Stimulated activated CD8-positive, alpha-beta memory T cell treated with anti-CD3 and anti-CD28 coated beads, Interleukin-15, amount 100 ng/mL, for 24 hours (primary cell): ENCODE measurements at places on chromosomes 3 and 15.

DNA sequence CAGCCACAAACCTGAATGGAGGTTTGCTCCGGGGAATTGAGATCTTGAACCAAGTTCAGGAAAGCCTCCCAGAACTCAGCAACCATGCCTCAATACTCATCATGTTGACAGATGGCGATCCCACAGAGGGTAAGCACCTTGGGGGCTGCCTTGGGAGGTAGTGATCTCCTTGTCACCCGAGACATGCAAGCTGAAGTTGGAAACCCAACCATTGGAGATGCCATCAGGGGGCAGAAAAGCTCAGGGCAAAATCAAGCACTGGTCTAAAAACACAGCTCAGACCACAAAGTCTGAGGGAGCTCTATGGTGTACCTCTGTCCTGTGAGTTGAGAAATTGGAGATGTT lies 5.8 kb downstream of the ITIH1 start:
- no peak for DNase-seq

- no peak for DNase-seq
Observed at GRCh38 chr3:155876503-155876902, 6.1 kb downstream of the GMPS start.

DNA sequence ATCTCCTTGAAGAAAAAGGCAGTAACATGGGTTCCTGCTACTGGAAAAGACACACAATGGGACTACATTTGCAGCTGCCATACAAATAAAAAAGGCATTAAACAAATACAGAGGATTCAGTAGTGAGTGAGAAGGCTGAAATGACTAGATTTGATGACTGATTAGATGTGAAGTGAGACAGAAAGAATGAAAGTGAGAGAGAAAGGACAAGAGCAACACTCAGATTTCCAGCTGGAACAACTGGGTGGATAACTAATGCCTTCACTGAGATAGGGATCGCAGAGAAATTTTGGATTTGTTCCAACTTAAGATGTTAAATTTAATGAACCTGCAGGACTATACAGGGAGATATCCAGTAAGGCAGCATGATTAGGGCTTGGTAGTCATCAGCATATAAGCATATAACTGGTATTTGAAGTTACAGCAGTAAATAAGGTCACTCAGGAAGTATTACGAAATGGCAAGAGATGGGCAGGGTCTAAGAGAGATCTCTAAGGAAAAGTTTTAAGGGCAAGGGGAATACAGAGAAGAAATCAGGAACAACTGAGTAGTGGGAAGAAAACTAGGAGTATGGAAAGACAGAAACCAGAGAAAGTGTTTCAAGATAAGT lies 8.2 kb downstream of the OSBPL11 start:
- no peak for DNase-seq

- no peak for DNase-seq
Observed at GRCh38 chr3:193776626-193777358, 183.8 kb downstream of the OPA1 start.

GRCh38 chr3:194370753-194371152 lies 1.2 kb upstream of the LRRC15 start:
- no peak for DNase-seq

GRCh38 chr3:47022641-47023071 lies 43.2 kb downstream of the NBEAL2 start:
- DNase-seq, result no peak

DNA sequence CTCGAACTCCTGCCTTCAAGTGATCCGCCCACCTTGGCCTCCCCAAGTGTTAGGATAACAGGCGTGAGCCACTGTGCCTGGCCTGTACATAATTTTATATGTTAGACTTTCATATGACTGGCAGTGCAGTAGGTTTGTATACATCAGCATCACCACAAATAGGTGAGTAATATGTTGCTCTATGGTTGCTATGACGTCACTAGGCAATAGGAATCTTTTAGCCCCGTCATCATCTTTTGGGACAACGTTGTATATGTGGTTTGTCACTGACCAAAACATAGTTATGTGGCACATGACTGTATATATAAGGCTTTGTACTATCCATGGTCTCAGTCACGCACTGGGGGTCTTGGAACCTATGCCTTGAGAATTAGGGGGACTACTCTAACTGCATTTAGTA lies 17.0 kb upstream of the DNAJC19 start:
- DNase-seq, result no peak

DNA sequence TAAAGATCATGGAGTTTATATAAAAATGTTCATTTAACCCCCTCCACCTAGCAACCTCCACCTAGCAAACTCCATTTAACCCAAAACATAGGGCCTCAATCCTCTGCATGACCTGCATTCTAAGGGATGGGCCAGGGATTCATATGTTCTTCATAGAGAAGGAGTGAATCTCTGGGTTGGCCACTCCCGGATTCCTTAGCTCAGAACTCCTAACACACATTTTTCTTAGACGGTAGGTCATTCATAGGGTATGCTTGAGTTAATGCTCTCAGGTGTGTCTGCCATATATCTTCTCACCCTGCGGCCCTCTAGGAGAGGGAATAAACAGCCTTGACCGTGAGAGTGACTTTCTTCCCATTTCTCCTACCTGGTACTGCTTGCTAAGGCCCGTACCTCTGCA lies 102.0 kb upstream of the IGSF10 start:
- DNase-seq, result no peak

- no peak for DNase-seq
Observed at GRCh38 chr3:111732252-111732879, 126.7 kb upstream of the PHLDB2 start.

DNA sequence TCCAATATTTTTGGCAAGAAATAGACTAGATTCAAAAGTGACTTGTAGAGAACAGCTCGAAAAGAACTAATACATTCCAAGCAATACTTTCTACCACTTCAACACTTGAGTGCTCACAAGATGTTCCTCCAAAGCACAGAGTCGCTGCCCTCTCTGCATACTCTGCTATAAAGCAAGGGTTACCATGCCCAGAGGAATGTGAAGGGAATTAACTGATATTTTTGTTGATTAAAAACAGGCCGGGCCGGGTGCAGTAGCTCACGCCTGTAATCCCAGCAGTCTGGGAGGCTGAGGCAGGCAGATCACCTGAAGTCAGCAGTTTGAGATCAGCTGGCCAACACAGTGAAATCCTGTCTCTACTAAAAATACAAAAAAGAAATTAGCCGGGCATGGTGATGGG lies 57.6 kb upstream of the CSPG5 start:
- no peak for DNase-seq

- DNase-seq, result no peak
Observed at GRCh38 chr15:41661078-41661517, 893 bp downstream of the MGA start.

DNA sequence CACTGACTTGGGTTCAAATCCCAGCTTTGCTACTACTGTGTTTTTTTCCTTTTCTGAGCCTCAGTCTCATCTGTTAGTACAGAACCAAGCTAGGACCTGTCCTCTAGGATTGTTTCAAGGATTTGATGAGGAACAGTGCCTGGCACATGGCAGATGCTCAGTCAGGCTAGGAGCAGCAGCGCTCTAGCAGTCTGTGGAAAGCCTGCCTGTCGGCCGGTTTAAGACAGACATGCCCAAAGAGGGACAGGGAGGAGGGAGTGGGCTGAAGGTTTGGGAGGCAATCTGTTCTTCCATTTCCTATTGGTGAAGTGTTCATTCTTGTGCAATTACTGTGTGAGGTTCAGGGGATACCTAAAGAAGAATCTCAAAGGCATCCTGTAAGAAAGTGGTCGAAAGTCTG lies 35.1 kb upstream of the RGMA start:
- DNase-seq, result no peak

DNA sequence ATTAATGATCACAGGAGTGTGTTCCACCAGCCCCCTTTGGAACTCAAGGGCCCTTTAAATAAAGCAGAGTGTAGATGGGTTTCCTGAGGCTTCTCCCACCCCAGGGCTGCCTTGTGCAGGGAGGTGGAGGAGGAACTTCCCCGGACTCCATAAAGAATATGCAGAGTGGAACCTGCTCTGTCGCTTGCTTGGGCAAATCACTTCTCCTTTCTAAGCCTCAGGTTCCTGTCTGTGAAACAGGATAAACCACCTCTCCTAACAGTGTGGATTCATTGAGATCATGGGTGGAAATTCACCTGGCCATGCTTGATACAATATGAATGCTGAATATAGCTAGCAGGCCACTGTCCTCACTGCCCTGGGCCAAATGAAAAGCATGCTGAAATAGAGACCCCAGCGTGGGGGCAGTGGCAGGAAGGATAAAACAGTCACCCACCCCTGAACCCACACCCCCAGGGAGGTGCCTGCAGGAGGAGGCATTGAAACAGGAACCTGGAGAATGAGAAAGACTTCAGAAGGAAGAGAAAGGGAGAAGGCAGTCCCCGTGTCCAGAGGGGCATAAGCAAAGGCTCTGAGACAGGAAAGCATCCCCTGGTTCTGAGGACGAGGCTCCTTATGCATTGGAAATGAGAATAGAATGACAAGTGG lies 41.1 kb upstream of the CHRNB4 start:
- DNase-seq, result no peak

- DNase-seq, result no peak
Observed at GRCh38 chr3:108123326-108123725, 32.5 kb upstream of the CD47 start.

GRCh38 chr3:158909870-158910269 lies 108.0 kb downstream of the MFSD1 start:
- no peak for DNase-seq

DNA sequence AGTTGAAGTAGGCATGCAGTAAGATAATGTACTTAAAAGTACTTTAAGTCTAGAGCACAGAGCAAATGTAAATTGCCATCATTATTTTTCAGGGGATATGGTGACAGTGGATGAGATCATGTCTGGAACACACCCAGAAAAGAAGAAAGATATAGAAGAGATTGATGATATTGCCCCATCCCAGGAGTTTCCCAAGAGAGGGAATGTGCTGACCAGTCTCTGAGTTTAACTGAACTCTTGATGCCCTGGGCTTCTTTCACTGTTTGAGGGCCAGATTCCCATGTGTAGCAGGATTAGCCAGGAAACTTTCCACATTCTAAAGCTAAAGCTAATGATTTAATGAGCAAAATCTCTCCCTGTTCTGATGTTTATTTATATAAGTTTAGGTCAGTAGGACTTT lies 366.8 kb upstream of the UMPS start:
- no peak for DNase-seq

GRCh38 chr3:53402326-53402725 lies 55.0 kb upstream of the DCP1A start:
- no peak for DNase-seq

DNA sequence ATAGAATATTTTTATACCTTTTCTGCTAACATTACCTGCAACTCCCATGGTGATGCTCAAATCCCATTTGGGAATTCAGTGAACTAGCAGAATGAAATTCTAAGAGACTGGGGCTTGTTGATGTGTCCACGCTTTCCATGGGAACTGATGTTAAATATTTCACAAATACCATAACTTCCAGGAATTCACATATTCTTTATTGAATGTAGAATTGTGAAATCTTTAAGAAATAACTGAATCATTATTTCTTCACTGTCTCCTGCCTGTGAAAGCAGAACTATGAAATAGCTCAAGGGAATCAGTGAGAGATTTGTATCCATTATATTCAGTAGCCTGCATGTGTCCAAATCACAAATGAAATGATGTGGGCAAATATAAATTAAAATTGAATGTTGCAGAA lies 130.8 kb downstream of the SERPINI1 start:
- no peak for DNase-seq

- DNase-seq, result no peak
Observed at GRCh38 chr3:123026565-123027291, 835 bp downstream of the SEMA5B start.

DNA sequence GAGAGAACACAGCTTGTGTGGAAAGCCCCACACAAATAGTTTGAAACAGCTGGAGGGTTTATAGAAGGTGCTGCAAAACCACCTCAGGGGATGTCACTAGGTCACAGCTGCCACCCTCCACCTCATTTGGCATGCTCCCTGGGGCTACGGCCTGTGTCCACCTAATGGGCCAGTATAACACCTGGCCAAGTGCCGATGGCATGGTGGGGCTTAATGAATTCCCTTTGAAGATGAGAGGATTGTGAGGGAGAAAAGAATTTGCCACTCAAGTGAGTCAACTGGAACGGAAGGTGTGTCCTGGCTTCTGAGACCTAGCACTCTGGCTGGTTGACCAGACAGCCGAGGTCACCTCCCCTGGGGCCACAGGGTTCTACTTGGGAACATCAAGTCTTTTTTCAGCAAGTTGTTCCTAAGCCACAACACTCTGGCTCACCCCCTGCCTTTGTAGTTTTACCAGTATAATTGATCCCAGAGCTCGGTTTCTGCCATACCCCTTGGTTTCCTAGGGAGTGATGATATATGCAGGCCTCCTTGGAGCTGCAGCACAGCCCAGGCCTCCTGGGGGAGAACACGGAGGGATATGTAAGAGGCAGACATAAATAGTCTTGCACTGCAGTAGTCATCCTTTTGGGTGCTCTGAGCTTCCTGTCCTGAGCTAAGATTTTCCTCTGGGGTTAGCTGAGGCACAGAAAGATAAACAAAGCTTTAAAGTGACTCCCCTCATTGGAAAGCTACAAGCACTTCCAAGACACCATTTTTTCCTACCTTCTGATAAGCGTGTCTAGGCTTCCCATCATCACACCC lies 178.2 kb upstream of the LPP start:
- DNase-seq, result no peak

- DNase-seq, result peak; percentile 5
Observed at GRCh38 chr15:52677593-52678467, 1.4 kb downstream of the ATOSA start.

GRCh38 chr3:168021737-168022450 lies 73.8 kb downstream of the GOLIM4 start:
- DNase-seq, result no peak

DNA sequence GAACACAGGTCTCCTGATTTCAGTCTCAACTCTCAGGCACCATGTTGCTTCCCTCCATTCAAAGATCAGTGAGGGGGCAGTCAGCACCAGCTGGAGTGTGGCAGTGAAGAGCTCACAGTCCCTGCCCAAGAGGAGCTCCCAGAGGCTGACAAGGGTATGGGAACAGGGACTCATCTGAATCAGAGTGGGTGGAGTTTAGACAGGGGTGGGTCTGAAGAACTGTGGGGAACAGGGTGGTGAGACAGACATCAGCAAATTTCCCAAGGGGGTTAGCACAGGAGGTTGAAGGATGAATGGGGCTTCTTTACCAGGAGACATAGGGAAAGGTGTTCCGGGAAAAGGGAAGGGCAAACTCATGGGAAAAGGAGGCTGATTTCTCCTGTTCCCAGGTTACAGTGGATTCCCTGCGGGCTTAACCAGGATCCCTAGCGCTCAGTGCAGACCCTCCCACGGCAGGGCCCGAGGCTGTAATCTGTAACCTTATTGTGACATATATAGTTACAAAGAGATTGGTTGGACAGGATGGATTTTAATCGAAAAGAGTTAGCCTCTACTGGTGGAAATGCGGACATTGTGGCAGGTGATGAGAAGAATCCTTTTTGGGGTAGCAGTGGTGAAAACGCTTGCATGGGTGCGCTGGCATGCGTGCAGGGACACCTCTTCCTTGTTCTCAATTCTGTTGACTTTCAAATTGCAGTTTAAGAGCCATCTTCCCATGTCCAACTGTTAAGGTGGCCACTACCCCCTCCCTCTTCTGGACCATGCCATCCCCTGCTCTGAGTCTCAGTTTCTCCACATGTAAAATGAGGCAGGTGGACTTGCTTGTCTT lies 160.3 kb downstream of the SMAD6 start:
- DNase-seq, result no peak
